ENCODE measurements at places on chromosomes 4 and X.

- H3K4me1 ChIP-seq = peaks cover 14% of the 10 kb centered on the region
- no peaks in the 10 kb centered on the region for H3K36me3 ChIP-seq
- H3K4me3 ChIP-seq = no peak overlapping the region
- no peaks in the 10 kb centered on the region for H3K27me3 ChIP-seq
Measured at GRCh38 chr4:159297091-159297490, 194.2 kb downstream of the RAPGEF2 start.

DNA sequence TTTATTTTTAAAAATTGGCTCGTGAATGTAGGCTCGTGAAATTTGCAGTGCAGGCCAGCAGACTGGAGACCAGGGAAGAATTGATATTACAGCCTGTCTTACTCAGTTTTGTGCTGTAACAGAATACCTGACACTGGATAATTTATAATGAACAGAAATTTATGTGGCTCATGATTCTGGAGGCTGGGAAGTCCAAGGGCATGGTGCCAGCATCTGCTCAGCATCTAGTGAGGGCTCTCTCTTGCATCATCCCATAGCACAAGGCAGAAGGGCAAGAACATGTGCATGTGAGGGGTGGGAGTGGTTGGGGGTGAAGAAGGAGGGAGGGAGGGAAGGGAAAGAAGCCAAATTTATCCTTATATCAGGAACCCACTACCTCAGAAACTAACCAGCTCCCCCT, 13.7 kb upstream of the CLTRN start:
- no peaks in the 10 kb centered on the region for H3K36me3 ChIP-seq
- peaks cover 10% of the 10 kb centered on the region for H3K4me1 ChIP-seq
- no peak for DNase-seq
- H3K27me3 ChIP-seq = no peaks in the 10 kb centered on the region
- H3K4me3 ChIP-seq = no peak overlapping the region

GRCh38 chrX:7522860-7523259, 320.1 kb upstream of the VCX start:
- H3K4me3 ChIP-seq = no peak overlapping the region
- DNase-seq = no peak
- no peak overlapping the region for H3K27ac ChIP-seq
- H3K27me3 ChIP-seq = no peaks in the 10 kb centered on the region

- H3K4me3 ChIP-seq = no peak overlapping the region
- no peaks in the 10 kb centered on the region for H3K4me1 ChIP-seq
- H3K27ac ChIP-seq = no peak overlapping the region
Measured at GRCh38 chrX:41066969-41067368, 18.3 kb upstream of the USP9X start.

GRCh38 chr4:114217150-114217817, 237.8 kb upstream of the ARSJ start:
- H3K27me3 ChIP-seq = no peaks in the 10 kb centered on the region
- H3K36me3 ChIP-seq = no peaks in the 10 kb centered on the region
- H3K27ac ChIP-seq = no peak overlapping the region
- DNase-seq = no peak
- no peak overlapping the region for H3K4me3 ChIP-seq

GRCh38 chr4:10584042-10584441, 100.5 kb downstream of the CLNK start:
- H3K4me3 ChIP-seq = peak overlapping the region; percentile 17
- H3K27me3 ChIP-seq = no peaks in the 10 kb centered on the region
- no peaks in the 10 kb centered on the region for H3K36me3 ChIP-seq
- no peak overlapping the region for H3K27ac ChIP-seq
- peaks cover 6% of the 10 kb centered on the region for H3K4me1 ChIP-seq
- DNase-seq = no peak

DNA sequence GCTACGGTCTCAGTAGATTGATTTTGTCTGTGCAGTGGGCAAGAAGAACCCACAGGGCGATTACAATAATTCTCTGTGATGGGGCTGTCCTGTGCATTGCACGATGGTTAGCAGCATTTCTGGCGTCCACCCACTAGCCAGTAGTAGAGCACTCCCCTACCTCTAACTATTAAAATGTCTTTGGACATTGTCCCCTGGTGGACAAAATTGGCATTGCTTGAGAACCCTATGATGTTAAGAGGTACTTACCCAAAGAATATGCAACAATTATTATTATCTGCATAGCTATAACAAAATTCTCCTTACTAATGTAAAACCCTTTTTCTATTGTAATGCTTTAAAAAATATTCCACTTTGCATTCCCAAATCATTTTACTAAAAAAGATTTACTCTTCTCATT, 109.5 kb upstream of the VCX3A start:
- H3K4me1 ChIP-seq = no peaks in the 10 kb centered on the region
- DNase-seq = no peak
- no peak overlapping the region for H3K4me3 ChIP-seq
- H3K36me3 ChIP-seq = no peaks in the 10 kb centered on the region

- H3K27me3 ChIP-seq = no peaks in the 10 kb centered on the region
- no peak overlapping the region for H3K27ac ChIP-seq
- H3K36me3 ChIP-seq = no peaks in the 10 kb centered on the region
- no peak overlapping the region for H3K4me3 ChIP-seq
- no peak for DNase-seq
- H3K4me1 ChIP-seq = no peaks in the 10 kb centered on the region
Measured at GRCh38 chrX:9114245-9114644, 80.3 kb upstream of the FAM9B start.

- no peaks in the 10 kb centered on the region for H3K36me3 ChIP-seq
- no peaks in the 10 kb centered on the region for H3K4me1 ChIP-seq
- H3K4me3 ChIP-seq = no peak overlapping the region
- H3K27me3 ChIP-seq = no peaks in the 10 kb centered on the region
- no peak overlapping the region for H3K27ac ChIP-seq
- no peak for DNase-seq
Measured at GRCh38 chr4:30912098-30912714, 192.0 kb downstream of the PCDH7 start.

DNA sequence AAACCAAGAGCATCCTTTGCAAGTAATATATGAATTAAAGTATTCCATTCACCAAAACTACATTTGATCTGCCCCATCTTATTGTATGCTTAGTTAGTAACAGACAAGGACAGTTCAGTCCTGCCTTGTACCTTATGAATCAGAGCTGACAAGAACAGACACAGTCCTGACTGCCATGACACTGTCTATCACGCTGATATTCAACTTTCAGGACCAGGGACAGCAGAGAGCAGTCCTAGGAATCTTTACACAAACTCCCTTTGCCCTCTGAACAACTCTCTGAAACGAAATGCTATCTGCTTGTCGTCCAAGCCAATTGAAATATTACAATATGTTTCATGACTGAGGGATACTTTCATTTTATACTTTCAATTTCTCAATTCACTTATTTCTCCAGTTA, 268.6 kb upstream of the VCX start:
- no peaks in the 10 kb centered on the region for H3K4me1 ChIP-seq
- DNase-seq = no peak
- H3K36me3 ChIP-seq = no peaks in the 10 kb centered on the region
- no peak overlapping the region for H3K27ac ChIP-seq

DNA sequence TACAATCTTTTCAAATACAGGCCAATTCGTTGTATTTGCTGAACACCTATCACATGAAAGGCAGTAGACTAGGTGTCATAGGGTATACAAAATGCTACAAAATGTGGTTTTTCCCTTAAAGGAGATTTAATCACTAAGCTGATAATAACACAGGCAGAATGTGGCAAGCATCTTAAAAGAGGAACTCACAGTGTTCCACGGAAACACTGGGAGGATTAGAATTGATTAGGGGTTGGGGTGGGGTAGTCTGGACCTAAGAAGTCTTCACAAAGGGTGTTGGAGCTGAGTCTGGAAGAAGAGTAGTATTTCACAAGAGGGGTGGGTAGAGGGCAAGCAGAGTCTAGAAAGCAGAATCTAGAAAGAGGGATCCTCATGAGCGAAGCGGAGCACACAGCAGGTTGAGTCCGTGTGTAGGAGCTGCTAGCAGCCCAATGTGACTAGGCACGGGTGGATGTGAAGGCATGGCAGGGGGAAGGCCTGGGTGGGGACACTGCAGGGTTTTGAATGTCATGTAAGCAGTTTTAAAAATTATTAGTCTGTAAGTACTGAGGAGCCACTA, 123.6 kb downstream of the MGST2 start:
- H3K4me1 ChIP-seq = peaks cover 1% of the 10 kb centered on the region
- no peaks in the 10 kb centered on the region for H3K27me3 ChIP-seq
- no peak for DNase-seq
- no peaks in the 10 kb centered on the region for H3K36me3 ChIP-seq
